Cardiac ventricle fibroblast (primary cell): ENCODE measurements at places on chromosomes 1 and 21. TPM values are rescaled to one million over a fixed set of nuclear protein-coding genes. Genes with fewer than 3 reads are reported as not detected.

RUNX3 gene
- not detected in 2 replicates for total RNA-seq

ABCG1 gene
- total RNA-seq, result 0.29 and 1.00 TPM in 2 replicates

TACSTD2 gene
- total RNA-seq, result not detected in 2 replicates

SPRR5 gene
- total RNA-seq, result not detected in 2 replicates

CHTOP gene
- total RNA-seq, result 24.5 and 27.5 TPM in 2 replicates

F3 gene
- total RNA-seq, result 22.3 and 39.2 TPM in 2 replicates

OLIG2 gene
- total RNA-seq, result not detected in 2 replicates

PCAT6 gene
- total RNA-seq, result 3.8 TPM in 1 of 2 replicates, not detected in the other

MRPS6 gene
- total RNA-seq, result 15.1 and 19.3 TPM in 2 replicates

SH3BGR gene
- 2.7 and 6.1 TPM in 2 replicates for total RNA-seq

FAM131C gene
- total RNA-seq, result 0.75 TPM in 1 of 2 replicates, not detected in the other

DHRS3 gene
- total RNA-seq, result 4.6 and 8.2 TPM in 2 replicates

CFHR1 gene
- 0.25 and 0.49 TPM in 2 replicates for total RNA-seq

GUCA2B gene
- not detected in 2 replicates for total RNA-seq

SNIP1 gene
- total RNA-seq, result 7.1 and 12.2 TPM in 2 replicates

MEX3A gene
- 0.62 and 3.9 TPM in 2 replicates for total RNA-seq
